Endodermal cell (in vitro differentiated cells): ENCODE measurements at places on chromosomes 4 and X.

DNA sequence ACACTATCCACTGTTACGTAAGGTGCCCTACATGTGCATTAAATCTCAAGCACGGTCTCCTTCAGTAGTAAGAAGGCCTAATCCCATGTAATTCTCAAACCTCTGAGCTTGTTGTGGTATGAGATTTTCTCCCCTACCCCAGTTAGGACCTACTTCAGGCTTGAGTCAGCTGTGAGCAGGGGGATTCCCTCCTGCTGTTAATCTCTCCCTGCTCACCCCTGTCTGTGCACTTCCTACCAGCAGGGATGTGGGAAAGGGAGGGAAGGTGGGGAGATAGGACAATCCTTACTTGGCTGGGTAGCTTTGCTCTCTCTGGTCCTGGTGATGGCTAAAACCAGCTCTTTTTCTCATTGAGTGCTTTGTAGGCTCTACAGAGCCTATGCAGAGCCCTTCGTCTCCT is 60.8 kb downstream of the PALLD start:
- H3K4me1 ChIP-seq = peaks cover 5% of the 10 kb centered on the region
- no peaks in the 10 kb centered on the region for H3K36me3 ChIP-seq
- no peak overlapping the region for H3K27ac ChIP-seq
- no peak for DNase-seq
- no peaks in the 10 kb centered on the region for H3K27me3 ChIP-seq
- H3K4me3 ChIP-seq = no peak overlapping the region

DNA sequence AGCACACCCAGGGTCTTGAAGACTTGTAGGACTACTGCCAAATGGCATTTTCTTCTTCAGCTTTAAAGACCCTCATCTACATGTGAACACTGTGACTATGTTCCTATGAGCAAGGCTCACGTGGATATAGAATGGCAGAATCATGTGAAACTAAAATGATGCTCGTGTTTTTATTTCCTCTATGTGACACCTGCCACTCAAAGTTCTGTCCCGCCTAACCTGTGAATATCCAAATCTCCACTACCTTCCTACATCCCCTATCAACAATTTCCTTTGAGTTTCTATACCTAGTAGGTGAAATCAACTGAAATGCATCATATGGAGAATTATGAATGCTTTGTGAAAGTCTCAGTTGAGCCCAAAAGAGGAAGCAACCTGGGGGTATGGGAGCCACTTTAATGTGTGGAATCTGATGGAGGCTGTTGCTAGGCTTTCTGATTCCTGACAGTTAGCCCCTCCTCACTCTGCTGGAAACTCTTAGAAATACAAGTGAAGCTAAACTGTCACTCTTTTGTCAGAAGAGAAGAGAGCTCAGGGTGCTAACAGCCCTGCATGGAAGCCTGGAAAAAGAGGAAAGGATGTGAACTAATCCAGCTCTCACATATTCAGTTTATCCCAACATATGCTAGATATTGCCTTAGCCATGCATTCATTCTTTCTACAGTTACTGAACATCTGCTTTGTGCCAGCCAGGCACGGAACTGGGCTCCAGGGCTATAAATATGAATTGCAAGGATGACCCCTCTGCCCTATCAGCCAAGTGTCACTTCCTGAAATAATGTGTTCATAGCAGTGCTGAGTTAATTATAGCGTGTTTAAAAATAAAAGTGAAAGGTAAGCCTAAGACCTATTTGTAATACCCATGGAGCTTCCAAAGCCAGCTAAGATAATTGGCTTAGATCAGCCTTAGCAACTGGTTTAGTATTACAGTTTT is 11.0 kb downstream of the LHFPL1 start:
- H3K27ac ChIP-seq = no peak overlapping the region
- H3K4me1 ChIP-seq = no peaks in the 10 kb centered on the region
- H3K36me3 ChIP-seq = no peaks in the 10 kb centered on the region
- peak; percentile 68 for DNase-seq
- no peaks in the 10 kb centered on the region for H3K27me3 ChIP-seq

- peaks cover 2% of the 10 kb centered on the region for H3K4me1 ChIP-seq
- no peaks in the 10 kb centered on the region for H3K36me3 ChIP-seq
- H3K27ac ChIP-seq = peak overlapping the region; percentile 65
Observed at GRCh38 chr4:165610679-165611437, 232.1 kb downstream of the CPE start.

DNA sequence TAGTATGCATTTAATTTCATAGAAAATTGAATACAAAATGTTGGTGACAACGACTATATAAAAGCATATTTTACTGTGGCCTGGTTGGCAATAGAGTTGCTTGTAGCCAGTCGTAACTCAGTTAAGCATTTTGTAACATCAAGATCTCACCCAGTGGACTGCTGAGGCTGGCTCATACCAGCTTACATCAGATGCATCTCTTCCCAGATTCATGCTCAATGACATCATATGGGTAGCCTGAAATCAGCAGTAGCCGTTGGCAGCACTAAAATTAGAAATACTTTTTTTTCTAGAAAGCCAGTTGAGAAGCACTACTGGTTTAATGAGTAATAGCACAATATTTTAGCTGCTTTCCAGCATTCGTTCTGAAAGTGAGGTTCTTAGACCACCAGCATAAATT is 341.2 kb downstream of the TECRL start:
- no peak overlapping the region for H3K27ac ChIP-seq
- no peaks in the 10 kb centered on the region for H3K27me3 ChIP-seq

DNA sequence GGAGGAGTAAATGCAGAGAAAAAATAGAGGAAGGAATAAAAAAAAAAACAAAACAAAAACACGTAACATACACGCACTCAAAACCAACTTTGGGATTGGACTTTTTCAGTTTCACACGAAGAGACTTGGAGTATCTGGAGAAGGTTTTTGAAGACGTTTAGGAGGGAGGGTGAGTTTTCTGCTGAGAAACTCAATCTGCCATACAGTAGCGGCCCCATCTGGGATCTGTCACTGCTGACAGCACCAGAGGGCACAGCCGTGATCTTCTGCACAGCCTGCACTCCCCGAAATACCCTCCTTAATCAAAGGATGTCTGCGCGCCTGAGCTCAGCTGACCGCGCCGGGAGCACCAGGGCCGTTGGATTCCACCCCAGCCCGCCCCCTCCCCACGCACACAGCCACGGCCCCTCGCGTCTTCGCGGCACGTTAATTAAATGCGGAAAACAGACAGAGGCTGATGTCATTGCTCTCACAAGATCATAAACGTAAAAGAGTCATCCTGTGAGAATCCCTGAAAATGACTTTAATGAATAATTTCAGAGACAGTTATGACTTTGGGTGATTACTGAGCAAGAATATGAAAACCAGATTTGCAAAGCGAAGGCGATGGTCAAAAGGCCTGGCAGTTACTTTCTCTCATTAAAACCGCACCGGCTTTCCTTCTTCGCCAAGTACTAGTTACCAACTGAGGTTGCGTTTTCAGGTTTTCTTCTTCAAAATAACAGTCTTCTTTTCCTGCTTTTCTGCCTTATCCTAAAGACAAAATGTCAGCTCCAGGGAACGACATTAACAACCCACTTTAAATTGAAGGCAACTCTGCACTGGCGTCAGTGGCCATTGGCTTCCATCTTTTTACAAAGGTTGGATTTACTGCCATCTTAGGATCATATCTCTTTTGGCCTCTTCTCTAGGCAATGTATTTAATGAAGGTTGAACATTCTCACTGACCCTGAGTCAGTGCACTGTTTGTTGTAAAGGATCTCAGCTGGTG is 10.6 kb downstream of the HAND2 start:
- no peaks in the 10 kb centered on the region for H3K36me3 ChIP-seq
- no peak for DNase-seq
- no peak overlapping the region for H3K27ac ChIP-seq

- no peak overlapping the region for H3K27ac ChIP-seq
- no peaks in the 10 kb centered on the region for H3K27me3 ChIP-seq
- DNase-seq = no peak
- no peak overlapping the region for H3K4me3 ChIP-seq
Observed at GRCh38 chr4:37990731-37991245, 30.6 kb downstream of the PTTG2 start.

- no peaks in the 10 kb centered on the region for H3K36me3 ChIP-seq
- H3K4me1 ChIP-seq = no peaks in the 10 kb centered on the region
- H3K27ac ChIP-seq = no peak overlapping the region
Observed at GRCh38 chr4:175716961-175717360, 95.1 kb downstream of the GPM6A start.

DNA sequence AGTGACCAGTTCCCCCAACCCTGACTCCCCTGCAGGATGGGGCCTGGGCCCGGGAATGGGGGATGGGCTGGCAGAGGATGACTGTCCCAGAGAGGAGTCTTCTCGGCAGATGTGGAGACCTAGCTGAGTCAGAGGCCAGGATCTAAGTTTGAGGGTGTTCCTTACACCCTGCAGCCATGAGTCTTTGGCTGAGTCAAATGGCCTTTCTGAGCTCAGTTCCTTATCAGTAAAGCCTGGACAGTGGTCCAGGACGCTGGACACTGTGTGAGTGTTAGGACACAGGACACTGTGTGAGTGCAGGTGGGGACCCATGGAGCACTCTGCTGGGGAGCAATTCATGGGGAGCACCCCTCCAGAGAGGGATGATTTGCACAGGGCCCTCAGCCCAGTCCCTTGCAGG is 5.0 kb downstream of the IL9R start:
- no peaks in the 10 kb centered on the region for H3K4me1 ChIP-seq
- H3K27ac ChIP-seq = no peak overlapping the region
- no peak for DNase-seq
- no peaks in the 10 kb centered on the region for H3K36me3 ChIP-seq

GRCh38 chr4:151315212-151315886 is 10.1 kb downstream of the SH3D19 start:
- no peak overlapping the region for H3K4me3 ChIP-seq
- DNase-seq = no peak
- H3K27ac ChIP-seq = no peak overlapping the region
- H3K27me3 ChIP-seq = no peaks in the 10 kb centered on the region
- peaks cover 6% of the 10 kb centered on the region for H3K36me3 ChIP-seq

GRCh38 chr4:25760048-25760447 is 102.7 kb downstream of the SEL1L3 start:
- H3K36me3 ChIP-seq = no peaks in the 10 kb centered on the region
- DNase-seq = no peak
- no peaks in the 10 kb centered on the region for H3K27me3 ChIP-seq
- H3K4me3 ChIP-seq = no peak overlapping the region
